ENCODE measurements at places on chromosomes 1 and 21.

GRCh38 chr1:27106561-27107323 is 48.2 kb downstream of the SLC9A1 start:
- DNase-seq, result no peak
- no peaks in the 10 kb centered on the region for H3K27me3 ChIP-seq
- peaks cover 26% of the 10 kb centered on the region for H3K4me1 ChIP-seq
- peak overlapping the region; percentile 78 for H3K27ac ChIP-seq
- H3K36me3 ChIP-seq, result peaks cover 3% of the 10 kb centered on the region

DNA sequence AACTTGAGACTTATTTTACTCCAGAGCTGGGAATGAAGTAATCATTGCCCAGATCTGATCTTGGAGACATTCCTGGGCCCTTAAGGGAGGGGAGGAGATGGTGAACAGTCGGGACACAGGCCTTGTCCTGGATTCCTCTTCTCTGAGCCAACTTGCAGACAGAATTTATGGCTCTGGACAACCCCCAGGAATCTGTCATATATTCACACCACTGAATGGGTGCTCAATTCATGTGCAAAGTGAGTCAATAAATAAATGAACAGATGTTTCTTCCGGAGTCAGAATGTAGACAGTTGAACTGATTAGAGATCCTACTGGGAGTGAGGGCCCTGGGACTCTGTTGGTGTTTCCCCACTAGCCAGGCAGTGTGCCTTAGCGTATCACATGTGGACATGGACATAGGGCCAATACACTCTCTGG is 2.6 kb downstream of the TUFT1 start:
- H3K4me3 ChIP-seq, result no peak overlapping the region
- DNase-seq, result no peak
- no peak overlapping the region for H3K27ac ChIP-seq
- peaks cover 2% of the 10 kb centered on the region for H3K36me3 ChIP-seq
- H3K4me1 ChIP-seq, result peaks cover 20% of the 10 kb centered on the region

GRCh38 chr1:81509594-81509993 is 291.1 kb upstream of the ADGRL2 start:
- no peak for DNase-seq
- peaks cover 2% of the 10 kb centered on the region for H3K36me3 ChIP-seq
- no peak overlapping the region for H3K27ac ChIP-seq
- H3K4me1 ChIP-seq, result no peaks in the 10 kb centered on the region
- H3K4me3 ChIP-seq, result no peak overlapping the region

- DNase-seq, result no peak
- H3K27ac ChIP-seq, result no peak overlapping the region
- H3K4me3 ChIP-seq, result no peak overlapping the region
- peaks cover 6% of the 10 kb centered on the region for H3K36me3 ChIP-seq
- peaks cover 28% of the 10 kb centered on the region for H3K27me3 ChIP-seq
- peaks cover 27% of the 10 kb centered on the region for H3K4me1 ChIP-seq
Observed at GRCh38 chr1:23421753-23422240, 2.8 kb downstream of the TCEA3 start.

DNA sequence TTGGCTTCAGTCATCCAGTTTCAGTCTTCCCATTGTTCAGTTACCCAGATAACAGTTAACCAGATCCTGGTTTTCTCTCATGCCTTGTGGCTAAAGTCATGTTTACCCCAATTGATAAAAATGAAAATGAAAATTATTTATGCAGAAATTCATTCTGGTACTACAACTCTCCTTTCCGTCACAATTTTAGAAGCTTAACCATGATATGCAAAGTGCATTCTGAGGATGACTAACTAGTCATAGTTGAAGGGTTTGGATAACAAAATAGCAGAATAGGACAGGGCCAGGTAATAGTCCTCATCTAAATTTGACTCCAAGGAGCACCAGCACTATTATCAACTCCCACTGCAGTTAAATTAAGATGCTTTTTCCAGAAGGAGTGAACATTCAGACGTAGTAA is 94.7 kb downstream of the NTMT2 start:
- DNase-seq, result no peak
- H3K27me3 ChIP-seq, result peaks cover 13% of the 10 kb centered on the region
- no peak overlapping the region for H3K27ac ChIP-seq

DNA sequence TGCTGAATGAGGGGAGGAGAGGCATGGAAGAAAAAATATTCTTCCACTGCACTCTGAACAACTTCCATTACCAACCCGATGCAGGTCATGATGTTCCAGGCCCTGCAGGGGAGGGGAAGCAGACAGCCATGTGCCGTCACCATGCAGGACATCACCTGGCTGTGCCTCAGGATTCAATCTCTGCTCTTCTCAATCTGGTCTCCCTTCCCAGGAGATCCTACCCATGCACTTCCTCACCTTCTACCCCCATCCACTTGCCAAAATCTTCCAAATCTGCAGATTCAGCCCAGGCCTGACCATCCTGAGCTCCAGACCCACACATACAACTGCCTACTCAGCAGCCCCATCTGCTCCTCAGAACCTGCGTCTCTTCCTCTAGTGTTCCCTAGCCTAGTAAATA is 5.8 kb upstream of the PAQR6 start:
- no peak overlapping the region for H3K4me3 ChIP-seq
- no peaks in the 10 kb centered on the region for H3K4me1 ChIP-seq
- no peaks in the 10 kb centered on the region for H3K27me3 ChIP-seq
- H3K27ac ChIP-seq, result no peak overlapping the region
- no peak for DNase-seq

DNA sequence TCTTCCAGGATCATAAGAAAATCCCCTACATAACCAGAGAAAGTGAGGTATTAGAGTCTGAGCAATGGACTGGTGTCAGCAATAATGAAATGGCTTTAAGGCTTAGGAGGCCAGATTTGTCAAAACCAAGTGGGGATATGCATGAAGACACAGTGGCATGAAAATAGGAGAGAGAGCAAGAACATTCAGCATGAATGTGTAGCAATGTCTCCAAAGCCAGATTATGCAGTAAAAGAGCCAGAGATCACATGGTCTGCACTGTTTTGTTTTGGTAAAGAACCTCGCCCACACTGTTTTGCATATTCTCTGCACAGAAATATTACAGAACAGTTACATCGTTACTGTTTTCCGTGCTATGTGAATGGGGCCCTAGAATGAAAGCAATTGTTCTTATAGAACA is 589.4 kb downstream of the PLPP3 start:
- peaks cover 8% of the 10 kb centered on the region for H3K27me3 ChIP-seq
- DNase-seq, result no peak
- H3K27ac ChIP-seq, result no peak overlapping the region

DNA sequence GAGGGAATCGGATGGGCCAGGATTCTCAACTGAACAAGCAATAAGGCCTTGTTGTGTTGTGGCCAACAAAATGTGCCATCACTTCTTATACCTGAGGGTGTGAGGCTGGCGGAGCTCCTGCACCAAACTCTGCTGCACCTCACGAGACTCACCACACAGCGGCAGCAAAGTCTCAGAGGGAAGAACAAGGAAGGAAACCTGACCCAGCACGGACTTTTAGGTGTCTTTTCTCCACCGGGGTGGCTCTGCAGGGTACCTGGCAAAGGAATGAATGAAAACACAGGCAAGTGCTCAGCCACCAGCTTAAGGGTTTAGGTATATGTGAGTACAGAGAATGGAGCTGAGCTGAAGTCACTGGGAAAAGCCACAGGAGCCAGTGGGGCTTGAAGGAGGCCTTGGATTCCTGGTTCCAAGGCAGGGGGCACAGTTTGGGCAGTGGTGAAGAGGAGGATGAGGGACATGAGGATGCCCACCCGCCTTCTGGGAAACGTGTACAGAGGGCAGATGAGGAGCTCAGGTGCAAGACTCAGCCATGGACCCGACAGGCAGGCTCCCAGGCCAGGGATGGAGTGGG is 31.1 kb upstream of the HSD3B1 start:
- no peak overlapping the region for H3K4me3 ChIP-seq
- DNase-seq, result no peak

- no peaks in the 10 kb centered on the region for H3K4me1 ChIP-seq
- H3K27ac ChIP-seq, result no peak overlapping the region
- H3K27me3 ChIP-seq, result no peaks in the 10 kb centered on the region
- H3K4me3 ChIP-seq, result no peak overlapping the region
- DNase-seq, result no peak
Observed at GRCh38 chr1:57530206-57530910, 106.5 kb upstream of the DAB1 start.

DNA sequence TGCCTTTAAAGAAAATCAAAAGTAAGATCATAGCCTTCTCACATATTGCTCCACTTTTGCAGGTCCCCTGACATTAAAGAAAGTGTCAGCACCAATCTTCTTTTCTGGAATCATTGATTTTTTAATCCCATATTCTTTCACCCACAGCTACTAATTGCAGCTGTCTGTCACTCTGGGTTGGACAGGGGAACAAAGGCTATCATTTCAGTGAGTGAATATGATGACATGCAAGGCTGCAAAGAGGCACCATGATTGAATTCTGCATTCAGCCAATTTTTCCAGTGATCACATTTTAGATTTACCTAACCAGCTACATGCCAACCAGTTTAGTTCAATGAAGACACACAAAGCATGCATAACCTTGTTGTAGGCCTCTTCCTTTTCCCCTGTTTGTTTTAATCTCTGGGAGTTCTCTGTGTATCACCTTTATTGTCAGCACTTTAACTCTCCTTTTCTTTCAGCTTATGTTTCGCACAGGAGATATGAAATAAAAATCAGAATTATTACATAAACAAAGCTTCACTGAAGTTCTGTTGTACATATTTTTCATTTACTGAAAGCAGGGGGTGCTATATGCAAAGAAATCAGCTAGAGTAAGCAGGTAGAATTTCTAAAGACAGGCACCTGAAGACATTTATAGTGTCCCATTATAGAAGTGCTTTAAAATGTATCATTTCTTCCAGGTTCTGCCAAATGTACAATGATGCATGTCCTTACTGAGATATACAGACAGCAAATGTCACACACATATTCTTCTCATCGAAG is 584.8 kb downstream of the PLA2G4A start:
- H3K36me3 ChIP-seq, result no peaks in the 10 kb centered on the region
- no peaks in the 10 kb centered on the region for H3K4me1 ChIP-seq
- no peak overlapping the region for H3K4me3 ChIP-seq
- H3K27ac ChIP-seq, result no peak overlapping the region
- H3K27me3 ChIP-seq, result no peaks in the 10 kb centered on the region
- no peak for DNase-seq

DNA sequence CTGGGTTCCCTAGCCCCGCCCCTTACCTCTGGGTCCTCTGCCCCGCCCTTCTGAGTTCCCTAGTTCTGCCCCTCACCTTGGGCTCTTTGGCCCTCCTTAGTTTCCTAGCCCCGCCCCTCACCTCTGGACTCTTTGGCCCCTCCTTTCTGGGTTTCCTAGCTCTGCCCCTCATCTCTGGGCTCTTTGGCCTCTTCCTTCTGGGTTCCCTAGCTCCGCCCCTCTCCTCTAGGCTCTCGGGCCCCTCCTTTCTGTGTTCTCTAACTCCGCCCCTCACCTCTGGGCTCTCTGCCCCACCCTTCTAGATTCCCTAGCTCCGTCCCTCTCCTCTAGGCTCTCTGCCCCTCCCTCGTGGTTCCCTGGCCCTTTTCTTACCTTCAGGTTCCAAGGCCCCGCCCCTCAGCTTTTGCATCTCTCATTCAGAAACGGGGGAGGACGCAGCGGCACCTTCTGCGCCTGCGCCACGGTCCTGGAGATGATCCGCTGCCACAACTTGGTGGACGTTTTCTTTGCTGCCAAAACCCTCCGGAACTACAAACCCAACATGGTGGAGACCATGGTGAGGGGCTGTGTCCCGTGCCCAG is 88.5 kb downstream of the PTPRU start:
- no peak for DNase-seq
- H3K36me3 ChIP-seq, result no peaks in the 10 kb centered on the region
- no peak overlapping the region for H3K4me3 ChIP-seq
- no peak overlapping the region for H3K27ac ChIP-seq
- H3K27me3 ChIP-seq, result peaks cover 21% of the 10 kb centered on the region

DNA sequence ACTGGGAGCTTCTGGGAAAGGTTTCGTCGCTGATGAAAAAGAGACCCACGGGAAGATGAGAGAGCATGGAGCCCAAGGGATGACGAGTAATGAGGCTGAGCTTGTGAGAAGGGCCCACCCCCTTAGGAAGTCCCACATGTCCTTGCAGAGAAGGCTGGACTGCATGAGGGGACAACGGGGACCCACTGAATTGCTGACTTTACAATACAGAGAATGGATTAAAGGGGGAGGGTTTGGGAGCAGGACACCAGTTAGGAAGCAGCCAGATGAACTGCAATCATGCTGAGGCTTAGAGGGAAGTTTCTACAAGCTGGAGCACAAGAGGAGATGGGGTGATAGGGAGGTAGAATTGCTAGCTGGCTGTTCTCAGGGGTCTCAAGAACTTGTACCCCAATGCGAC is 5.5 kb upstream of the TMEM51 start:
- no peak overlapping the region for H3K4me3 ChIP-seq
- H3K4me1 ChIP-seq, result no peaks in the 10 kb centered on the region
- DNase-seq, result no peak
- no peaks in the 10 kb centered on the region for H3K36me3 ChIP-seq

DNA sequence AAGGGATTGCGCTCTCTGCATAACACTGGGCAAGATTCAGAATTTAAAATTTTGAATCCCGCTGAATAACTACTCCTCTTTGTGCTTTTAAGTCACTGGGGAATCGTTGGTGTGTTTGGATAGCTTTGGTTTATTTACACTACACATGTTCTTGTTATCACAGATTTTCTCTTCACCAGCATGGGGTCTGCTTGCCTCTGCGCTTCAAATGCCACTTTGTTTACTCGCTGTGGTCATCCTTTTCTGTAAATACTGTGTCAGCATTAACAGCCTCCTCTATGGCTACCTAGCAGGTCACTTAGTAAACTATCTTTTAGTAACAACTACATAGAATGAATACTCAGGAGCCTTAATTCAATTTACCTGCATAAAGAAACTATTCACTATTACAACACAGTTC is 14.4 kb upstream of the KCNH1 start:
- DNase-seq, result no peak
- no peaks in the 10 kb centered on the region for H3K36me3 ChIP-seq
- H3K4me3 ChIP-seq, result no peak overlapping the region
- H3K27me3 ChIP-seq, result peaks cover 32% of the 10 kb centered on the region

- peak; percentile 67 for DNase-seq
- H3K4me1 ChIP-seq, result peaks cover 78% of the 10 kb centered on the region
- H3K4me3 ChIP-seq, result peak overlapping the region; percentile 71
- peak overlapping the region; percentile 84 for H3K27ac ChIP-seq
- no peaks in the 10 kb centered on the region for H3K27me3 ChIP-seq
Observed at GRCh38 chr1:66350001-66350547, 183.9 kb upstream of the SGIP1 start.

GRCh38 chr1:182652933-182653332 is 31.5 kb downstream of the RGS8 start:
- DNase-seq, result no peak
- peaks cover 17% of the 10 kb centered on the region for H3K27me3 ChIP-seq
- H3K27ac ChIP-seq, result no peak overlapping the region
- H3K4me3 ChIP-seq, result no peak overlapping the region

DNA sequence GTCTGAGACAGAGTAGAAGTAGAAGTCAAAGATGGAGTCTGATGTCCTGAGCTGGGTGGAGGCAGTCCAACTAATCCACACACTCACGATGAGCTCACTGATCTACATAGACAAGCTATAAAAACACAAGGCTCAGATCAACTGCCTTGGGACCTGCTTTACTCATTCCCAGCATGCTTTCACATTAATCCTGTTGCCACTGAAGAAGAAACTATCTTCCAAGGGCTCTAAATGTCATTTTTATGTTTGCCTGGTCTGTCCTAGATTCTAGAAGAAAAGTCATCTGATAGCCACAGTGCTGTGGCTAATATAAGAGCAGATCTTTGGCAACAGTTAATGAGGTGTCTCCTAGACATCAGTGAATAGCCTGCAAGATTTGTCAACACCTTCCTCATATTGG is 522.7 kb downstream of the NUF2 start:
- peaks cover 5% of the 10 kb centered on the region for H3K36me3 ChIP-seq
- H3K4me1 ChIP-seq, result no peaks in the 10 kb centered on the region
- H3K27ac ChIP-seq, result no peak overlapping the region
- H3K4me3 ChIP-seq, result no peak overlapping the region
- no peaks in the 10 kb centered on the region for H3K27me3 ChIP-seq

- peaks cover 26% of the 10 kb centered on the region for H3K4me1 ChIP-seq
- no peak overlapping the region for H3K4me3 ChIP-seq
- DNase-seq, result no peak
- H3K27me3 ChIP-seq, result no peaks in the 10 kb centered on the region
Observed at GRCh38 chr1:230937371-230937770, 41.3 kb downstream of the TTC13 start.
